NCI-H187 treated with DMSO at 0.1 percent for 48 hours (cell line): ENCODE measurements at places on chromosomes 3 and 15.

DNA sequence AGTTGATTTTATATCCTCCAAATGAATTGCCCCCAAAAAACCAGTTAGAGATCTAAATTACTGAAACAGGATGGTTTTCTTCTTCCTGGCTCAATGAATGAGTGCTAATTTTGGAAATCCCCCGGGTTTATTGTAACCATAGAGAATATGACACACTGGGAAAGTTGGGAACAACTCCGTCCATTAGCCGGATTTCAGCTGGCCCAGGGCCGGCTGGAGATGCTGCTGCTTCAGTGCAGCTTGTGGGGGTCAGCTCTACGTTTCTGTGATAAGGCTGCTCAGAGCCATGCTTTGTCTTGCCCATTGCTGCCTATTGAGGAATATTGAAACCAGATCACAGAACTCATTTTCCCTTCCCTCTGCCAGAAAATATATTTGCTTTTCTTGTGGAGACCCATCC, 20.3 kb downstream of the GYG1 start:
- no peak for DNase-seq

- no peak for DNase-seq
Observed at GRCh38 chr3:100257586-100257985, 3.2 kb upstream of the TBC1D23 start.

DNA sequence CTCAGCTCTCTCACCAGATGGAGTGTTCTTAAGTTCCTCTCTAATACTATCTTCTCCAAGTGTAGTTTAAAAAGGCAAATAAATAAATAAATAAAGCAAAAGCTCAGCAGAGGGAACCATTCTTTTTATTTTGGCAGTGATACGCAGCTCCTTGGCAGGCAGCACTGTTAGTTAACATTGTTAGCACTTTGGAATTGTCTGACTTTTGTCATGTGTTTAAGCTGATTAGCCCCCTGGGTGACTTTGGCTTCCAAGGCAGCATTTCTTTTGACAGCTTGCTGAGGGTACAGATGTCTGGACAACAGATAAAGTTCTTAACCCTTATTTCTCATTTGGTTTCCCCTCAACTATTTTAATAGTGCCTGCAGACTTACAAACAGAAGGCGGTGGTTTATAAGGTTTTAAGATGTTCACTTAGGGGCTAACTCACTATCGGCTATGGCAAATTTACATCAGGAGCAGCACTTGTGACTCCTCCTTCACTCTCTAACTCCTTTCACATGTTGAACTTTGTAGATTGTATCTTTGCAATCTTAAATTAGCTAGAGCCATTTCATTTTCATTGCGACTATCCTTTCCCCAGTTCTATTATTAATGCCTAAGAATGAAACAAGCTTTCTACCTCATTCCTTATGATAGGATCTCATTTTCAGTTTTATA, 213.4 kb downstream of the ZBBX start:
- DNase-seq, result no peak

GRCh38 chr3:196150481-196150880, 60.7 kb downstream of the ZDHHC19 start:
- no peak for DNase-seq

GRCh38 chr15:31309893-31310606, 16.6 kb upstream of the KLF13 start:
- DNase-seq, result no peak

GRCh38 chr3:128579927-128580326, 70.7 kb downstream of the RPN1 start:
- no peak for DNase-seq
